ENCODE measurements at places on chromosomes 6 and 20.

- no peak for DNase-seq
These were observed 163.3 kb downstream of the CD83 start for GRCh38 chr6:14280766-14281293.

DNA sequence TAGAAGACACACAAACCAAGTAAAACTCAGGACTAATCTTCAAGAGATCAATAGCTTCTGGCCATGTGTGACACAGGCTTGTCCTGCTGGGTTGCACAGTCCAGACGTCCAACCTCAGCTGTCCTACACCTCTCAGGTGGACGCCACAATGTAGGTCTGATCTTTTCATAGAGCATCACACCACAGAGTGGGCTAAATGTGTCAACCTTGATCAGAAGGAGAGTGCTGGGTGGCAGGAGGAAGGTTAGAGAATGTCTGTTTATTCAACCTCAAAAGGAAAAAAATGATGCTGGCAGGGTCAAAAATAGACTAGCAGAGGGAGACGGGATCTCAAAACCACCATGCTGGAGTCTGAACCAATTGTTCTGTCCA is 41.7 kb downstream of the GFOD1 start:
- no peak for DNase-seq

DNA sequence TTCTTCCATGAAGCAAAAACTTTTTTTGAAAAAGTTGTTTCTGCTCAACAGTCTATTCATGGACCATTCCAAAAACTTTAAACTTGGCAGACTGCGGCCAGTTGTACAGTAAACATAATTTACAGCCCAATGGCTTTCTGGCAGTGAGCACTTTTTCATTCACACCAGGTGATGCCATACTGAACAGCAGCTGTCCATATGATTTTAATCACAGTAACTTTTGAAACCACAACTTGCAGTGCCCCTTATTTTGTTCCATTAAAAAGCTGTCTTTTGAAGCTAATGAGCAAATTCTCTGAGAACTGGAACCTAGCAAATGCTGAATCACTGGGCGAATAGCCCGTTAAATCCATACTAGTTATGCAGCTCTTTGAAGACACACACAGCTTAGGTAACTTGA is 576.6 kb downstream of the PTPRT start:
- no peak for DNase-seq

GRCh38 chr6:143195349-143195845 is 134.7 kb downstream of the AIG1 start:
- DNase-seq, result no peak
